GM12878 (cell line): ENCODE measurements at places on chromosomes 3 and 15.

DNA sequence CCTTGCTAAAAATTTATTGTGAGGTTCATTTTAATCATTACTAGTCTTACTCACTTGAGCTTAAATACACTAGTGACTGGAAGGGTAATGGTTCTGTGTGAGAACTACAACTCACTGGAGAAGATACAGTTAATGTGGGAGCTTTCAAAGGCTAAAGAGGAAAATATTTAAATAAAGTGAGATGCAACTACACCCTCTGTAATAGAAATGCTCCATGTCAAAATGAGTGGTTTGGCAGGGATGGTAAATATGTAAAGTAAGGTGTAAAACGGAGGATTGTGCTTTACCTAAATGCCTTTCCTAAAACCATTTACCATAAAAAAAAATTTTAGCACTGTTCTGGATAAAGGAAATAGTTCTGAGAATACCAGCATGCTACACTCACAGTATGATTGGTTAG, 15.3 kb downstream of the LRRC57 start:
- no peak for DNase-seq

GRCh38 chr3:71393093-71393492, 190.4 kb downstream of the FOXP1 start:
- DNase-seq, result no peak

GRCh38 chr3:145219355-145220235, 941.4 kb downstream of the PLOD2 start:
- no peak for DNase-seq

GRCh38 chr15:84752700-84753099, 4.3 kb downstream of the ZNF592 start:
- no peak for DNase-seq

GRCh38 chr15:59396211-59396610, 23.5 kb upstream of the MYO1E start:
- no peak for DNase-seq
